ENCODE measurements at places on chromosomes 7 and 10. TPM values are rescaled to one million over a fixed set of nuclear protein-coding genes. Genes with fewer than 3 reads are reported as not detected.
A peak's percentile ranks its signal among the peaks of the same experiment; 100 is the strongest.

Gene ATG9B
- total RNA-seq = 33.0 TPM

GRCh38 chr10:48307711-48308018 lies 1.2 kb downstream of the MAPK8 start:
- DNase-seq = no peak

DNA sequence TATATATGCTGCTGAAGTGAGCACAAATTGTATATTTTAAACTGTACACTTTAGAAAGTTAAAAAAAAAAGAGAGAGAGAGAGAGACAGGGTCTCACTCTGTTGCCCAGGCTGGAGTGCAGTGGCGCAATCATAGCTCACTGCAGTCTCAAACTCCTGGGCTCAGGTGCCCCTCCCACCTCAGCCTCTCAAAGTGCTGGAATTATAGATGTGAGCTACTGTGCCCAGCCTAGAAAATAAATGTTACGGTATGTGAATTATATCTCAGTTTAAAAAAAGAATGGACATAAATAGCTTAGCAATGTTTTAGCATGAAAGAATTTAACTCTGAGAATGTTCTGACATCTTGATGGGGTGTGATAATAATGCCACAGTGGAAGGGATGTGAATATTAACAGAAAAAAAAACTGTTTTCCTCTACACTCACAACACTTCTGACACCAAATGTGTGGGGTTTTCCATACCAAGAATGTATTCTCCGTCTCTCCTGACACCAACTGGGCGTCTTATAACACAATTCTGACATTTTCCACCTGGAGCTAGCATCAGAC lies 162.1 kb downstream of the PLCE1 start:
- no peak for DNase-seq

- peak; percentile 66 for DNase-seq
Measured at GRCh38 chr7:44748948-44749731, 493 bp downstream of the ZMIZ2 start.

Gene ERVW-1
- not detected for total RNA-seq
